Nucleus accumbens (tissue), 56 donors: ENCODE measurements at places on chromosomes 5 and 9.

- DNase-seq = no peak
Measured at GRCh38 chr9:120235081-120235480, 344.9 kb downstream of the CDK5RAP2 start.

DNA sequence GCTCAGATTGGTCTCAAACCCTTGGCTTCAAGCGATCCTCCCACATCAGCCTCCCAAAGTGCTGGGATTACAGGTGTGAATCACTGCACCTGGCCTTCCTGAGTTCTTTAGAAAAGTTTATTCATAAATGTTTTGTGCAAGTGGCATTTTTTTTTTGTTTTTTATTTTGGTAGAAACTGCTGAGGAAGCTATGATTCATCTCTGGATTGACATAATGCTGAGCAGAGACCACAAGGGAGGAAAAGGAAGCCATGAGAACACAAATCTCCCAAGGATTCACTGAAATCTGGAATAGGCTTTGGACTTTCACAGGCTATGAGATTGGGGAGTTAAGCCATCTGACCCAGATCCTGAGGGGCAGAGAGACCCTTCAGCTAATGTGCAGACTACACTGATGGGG lies 3.4 kb upstream of the SLC46A2 start:
- DNase-seq = no peak

- DNase-seq = no peak
Measured at GRCh38 chr5:59351076-59351794, 542.3 kb downstream of the PDE4D start.

- DNase-seq = no peak
Measured at GRCh38 chr5:96113170-96113939, 151.7 kb upstream of the ELL2 start.

GRCh38 chr5:65818592-65818991 lies 96.6 kb downstream of the NLN start:
- DNase-seq = peak; percentile 66

DNA sequence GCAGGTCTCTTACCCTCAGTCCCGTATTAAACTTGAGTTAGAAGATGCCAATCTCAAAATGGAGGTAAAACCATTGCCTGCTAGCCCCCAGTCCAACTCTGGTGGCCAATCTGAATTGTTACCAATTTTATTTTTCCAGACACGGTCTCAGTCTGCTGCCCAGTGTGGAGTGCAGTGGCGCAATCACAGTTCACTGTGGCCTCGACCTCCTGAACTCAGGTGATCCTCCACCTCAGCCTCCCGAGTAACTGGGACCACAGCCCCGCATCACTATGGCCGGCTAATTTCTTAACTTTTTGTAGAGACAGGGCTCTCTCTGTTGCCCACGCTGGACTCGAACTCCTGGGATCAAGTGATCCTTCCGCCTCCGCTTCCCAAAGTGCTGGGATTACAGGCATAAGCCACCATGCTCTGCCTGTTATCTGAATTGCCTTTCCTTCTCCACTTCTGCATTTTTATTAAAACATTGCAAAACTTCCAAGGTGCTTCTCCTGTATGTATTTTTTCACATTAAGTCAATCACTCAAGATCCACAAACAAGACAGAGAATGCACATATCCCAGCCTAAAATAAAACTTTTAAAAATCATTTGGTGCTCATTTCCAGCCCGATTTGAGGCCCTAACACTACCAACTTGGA lies 2.3 kb downstream of the FANCC start:
- no peak for DNase-seq

- DNase-seq = no peak
Measured at GRCh38 chr5:136020001-136020382, 8.8 kb upstream of the TGFBI start.

GRCh38 chr5:59540366-59540765 lies 353.2 kb downstream of the PDE4D start:
- no peak for DNase-seq

DNA sequence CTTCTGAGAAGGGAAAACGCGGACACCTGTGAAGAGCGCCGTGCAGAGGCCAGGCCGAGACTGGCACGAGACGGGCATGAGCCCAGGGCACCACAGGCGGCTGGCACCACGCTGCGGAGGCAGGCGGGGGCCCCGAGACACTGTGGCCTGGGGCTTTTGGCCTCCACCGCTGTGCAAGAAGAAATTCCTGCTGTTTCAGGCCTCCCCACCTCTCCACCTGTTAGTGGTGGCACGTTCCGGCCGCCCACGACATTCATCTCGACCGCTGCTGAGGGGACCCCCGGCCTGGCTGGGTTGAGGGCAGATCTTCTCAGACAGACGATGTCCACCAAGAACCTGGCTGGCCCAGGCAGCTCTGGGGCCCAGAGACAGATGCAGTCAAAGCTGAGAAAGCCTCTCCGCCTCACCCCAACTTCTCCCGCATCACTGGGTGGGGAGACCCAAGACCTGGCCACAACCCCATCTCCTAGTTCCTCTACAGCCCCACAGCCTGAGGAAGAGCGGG lies 11.5 kb downstream of the NACC2 start:
- no peak for DNase-seq

- DNase-seq = no peak
Measured at GRCh38 chr9:14238518-14238917, 75.4 kb downstream of the NFIB start.

DNA sequence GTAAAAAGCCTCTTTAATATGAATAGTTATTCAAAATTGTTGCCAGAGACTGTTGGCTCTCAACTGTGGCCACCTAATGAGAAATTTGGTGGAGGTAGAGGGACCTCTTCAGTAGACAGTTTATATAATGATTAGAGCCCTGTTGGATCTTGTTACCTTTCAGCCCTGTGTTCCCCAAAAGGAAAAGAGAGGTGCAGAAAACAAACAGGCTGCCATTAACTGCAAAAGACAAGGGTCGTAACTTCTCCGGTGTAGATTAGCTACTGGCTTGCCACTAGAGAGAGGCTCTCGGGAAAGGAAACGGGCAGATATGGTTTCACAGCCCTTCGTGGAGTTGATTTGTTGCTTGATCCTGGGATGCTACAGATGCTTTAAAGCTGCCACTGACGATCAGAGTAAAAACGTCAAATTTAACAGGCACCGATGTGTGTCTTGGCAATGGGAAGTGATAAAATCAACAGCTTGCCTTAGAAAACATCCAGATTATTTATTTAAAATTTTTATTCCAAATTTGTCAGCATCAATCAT lies 7.8 kb downstream of the FST start:
- DNase-seq = no peak

GRCh38 chr5:124309241-124309980 lies 437.0 kb downstream of the ZNF608 start:
- DNase-seq = no peak

DNA sequence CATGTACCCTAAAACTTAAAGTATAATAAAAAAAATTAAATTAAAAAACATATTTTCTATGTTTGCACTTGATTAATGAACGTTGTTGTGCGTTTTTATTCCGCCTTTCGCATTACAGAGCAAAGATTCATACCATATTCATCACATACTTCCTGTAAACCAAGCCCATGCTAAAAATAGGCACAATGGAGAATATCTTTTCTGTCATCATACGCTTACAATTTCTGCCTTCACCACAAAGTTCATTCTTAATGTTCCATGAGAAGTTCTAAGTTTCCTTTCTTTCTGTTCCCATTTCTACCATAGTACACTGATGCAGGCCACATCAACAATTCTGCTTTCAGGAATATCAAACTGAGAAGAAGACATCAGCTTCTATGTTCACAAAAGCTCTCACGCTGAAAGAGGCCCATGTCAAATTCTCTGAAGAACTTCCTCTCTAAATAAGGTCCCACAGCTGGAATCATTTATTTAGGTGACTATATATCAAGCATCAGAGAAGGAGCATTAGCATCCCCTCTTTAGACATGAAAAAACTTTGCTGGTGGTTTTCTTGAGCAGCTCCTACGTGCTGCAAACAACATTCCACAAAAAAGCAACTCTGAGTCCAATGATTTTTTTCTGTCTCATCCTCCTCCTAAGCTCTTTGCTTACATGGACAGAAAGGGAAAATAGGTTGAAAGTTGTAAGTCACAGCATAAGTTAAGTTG lies 456.4 kb downstream of the CDH10 start:
- DNase-seq = no peak

DNA sequence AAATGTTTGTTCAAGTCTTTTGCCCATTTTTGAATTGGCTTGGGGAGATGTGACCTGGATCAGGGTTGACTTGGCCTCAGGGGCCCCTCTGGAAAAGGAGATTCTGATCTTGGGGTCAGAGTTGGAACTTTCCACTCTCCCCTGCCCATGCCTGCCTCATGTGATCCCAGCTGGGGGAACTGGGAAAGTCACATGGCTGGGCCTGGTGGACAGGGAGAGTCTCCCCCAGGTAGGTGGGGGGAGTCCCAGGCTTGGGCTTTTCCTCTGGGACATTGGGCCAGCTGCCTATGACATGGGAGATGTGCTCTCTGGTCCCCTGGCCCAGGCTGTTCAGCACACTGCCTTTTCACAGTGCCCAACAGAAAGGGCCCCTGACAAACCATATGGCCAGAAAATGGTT lies 60.7 kb downstream of the NDST1 start:
- DNase-seq = no peak

- no peak for DNase-seq
Measured at GRCh38 chr9:82949203-82949602, 113.7 kb downstream of the RASEF start.

DNA sequence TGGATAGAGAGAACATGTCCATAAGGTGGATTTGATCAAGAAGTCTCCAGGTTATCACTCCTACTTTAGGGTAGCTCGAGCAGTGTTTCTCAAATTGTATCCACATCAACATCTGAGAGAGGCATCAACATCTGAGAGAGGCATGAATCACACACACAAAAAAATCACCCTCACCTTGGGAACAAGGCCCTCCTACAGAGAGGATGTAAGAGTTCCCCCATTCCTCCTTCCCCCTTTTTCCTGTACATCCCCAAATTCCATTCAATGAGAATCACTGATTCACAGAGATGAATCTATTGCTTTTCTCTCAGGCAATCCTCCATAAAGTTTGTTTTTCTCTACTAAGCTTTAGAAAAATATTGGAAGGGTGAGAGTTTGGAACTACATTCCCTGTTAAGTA lies 233.4 kb upstream of the CDH6 start:
- DNase-seq = no peak

GRCh38 chr9:33315371-33315770 lies 25.1 kb downstream of the NFX1 start:
- no peak for DNase-seq

DNA sequence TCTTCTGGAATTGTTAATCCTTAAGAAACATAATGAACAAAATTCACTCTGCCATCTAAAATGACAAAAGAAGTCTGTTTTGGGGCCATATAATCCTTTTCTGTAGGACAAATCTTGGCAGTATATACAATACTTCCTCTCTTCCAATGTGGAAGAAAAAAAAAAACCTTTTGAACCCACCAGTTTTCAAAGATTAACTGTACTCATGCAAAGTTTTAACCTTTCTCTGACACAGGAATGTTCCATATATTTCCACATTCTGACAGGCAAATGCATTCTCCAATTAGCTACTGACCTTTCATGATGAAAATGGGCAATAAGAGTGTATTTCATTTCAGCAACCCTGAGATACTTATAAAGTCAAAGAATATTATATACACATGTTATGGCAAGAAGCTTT lies 65.4 kb downstream of the RNF130 start:
- DNase-seq = no peak

- no peak for DNase-seq
Measured at GRCh38 chr9:18623221-18624079, 149.5 kb downstream of the ADAMTSL1 start.

DNA sequence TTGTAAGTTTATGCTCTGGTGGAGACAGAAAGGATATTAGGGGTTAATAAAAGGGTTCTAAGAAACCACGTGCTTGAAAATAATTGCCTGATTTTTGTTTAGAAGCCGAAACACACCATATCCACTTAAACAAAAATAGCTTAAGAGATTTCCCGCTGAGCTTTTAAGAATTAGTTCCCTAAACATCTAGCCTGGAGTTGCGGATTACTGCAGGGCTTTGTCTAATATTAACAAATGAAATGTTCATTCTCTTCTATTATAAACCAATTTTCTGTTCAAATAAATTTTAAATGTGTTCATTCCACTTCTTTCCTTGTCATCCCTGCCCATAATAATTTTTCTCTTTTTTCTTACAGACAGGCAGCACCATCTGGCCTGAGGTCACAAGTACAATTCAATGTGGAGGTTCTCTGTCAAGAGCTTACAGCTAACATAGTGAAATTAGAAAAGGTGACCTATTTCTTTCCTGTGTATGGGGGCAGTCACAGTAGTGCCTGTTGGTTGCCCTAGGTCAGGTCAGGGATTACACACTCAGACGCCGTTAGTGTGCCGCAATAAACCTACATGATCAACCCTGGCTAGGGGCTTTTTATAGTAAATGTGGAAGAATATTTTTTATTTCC lies 65.3 kb downstream of the GRAMD2B start:
- no peak for DNase-seq

GRCh38 chr5:33800241-33800950 lies 91.4 kb downstream of the ADAMTS12 start:
- no peak for DNase-seq

- DNase-seq = no peak
Measured at GRCh38 chr5:85205430-85205829, 820.8 kb upstream of the EDIL3 start.

GRCh38 chr5:134857401-134857800 lies 11.6 kb downstream of the C5orf24 start:
- no peak for DNase-seq

DNA sequence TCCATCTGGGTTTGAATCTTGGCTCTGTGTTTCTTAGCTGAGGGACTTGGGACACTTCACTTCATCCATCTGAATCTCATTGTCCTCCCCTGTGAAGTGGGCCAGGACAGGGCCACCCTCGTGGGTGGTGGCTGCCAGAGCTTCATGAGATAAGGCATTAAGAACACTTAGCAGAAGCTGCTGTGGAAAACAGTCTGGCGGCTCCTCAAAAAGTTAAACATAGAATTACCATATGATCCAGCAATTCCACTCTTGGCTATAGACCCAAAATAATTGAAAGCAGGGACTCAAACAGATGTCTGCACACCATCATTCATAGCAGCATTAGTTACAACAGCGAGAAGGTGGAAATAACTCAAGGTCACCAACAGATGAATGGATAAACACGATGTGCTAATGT lies 42.4 kb upstream of the GGTA1 start:
- no peak for DNase-seq

DNA sequence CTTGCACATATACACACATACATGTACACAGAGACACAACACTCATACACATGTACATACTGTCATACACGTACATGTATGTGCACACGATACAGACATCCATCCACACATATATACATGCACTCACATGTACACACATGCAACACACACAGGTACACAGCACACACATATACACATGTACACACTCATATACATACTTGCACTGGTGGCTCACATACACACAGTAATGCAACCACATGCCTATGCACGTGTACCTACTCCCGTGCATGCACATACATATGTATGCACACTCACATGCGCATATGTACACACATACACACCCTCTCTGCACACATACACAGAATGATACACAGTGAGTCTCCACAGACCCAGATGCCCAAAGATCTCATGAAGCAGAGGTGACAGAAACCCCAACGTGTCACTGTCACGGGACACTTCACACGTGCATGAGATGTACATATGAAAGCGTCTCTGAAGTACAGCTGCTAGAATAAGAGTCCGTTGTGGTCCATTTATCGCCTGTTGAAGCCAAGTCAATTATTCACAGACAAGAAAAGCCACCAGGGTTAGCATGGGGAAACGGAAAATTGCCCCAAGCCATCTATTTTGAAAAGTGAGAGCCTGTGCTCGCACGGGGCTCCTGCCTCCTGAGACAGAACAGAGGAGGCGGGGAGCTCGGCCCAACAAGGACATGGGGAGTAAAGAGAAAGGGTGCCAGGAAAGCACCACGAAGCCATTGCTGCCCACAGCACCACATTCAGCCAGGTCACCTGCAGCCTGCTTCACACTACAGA lies 24.9 kb downstream of the LPCAT1 start:
- no peak for DNase-seq
